ENCODE measurements at places on chromosomes 1 and 21. TPM values are rescaled to one million over a fixed set of nuclear protein-coding genes. Genes with fewer than 3 reads are reported as not detected.

DNA sequence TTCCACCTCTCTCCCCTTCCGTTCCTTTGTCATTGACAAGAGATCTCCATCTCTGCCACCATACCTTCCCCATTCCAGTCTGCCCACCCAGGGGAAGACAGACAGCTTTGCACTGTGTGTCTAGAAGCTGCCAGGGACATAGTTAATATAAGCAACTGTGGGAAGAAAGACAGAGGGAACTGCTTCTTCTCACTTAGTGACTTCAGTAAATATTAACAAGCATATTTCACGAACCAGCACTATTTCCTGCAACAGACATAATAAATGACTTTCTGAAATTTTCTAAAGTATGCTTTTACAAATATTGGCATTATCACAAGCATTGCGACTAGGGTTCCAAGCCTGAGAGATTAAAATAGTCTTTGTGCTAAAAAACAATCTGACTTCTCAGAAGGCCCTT lies 43.2 kb upstream of the SLC6A9 start:
- no peak for DNase-seq
- no peaks in the 10 kb centered on the region for H3K36me3 ChIP-seq
- no peak overlapping the region for H3K27ac ChIP-seq

GRCh38 chr1:112464501-112464900 lies 44.3 kb upstream of the WNT2B start:
- no peaks in the 10 kb centered on the region for H3K4me1 ChIP-seq
- no peak for DNase-seq
- no peaks in the 10 kb centered on the region for H3K36me3 ChIP-seq

The PYGO2 gene
- total RNA-seq: 35.3 TPM

The CDC14A gene
- total RNA-seq: 27.9 TPM

DNA sequence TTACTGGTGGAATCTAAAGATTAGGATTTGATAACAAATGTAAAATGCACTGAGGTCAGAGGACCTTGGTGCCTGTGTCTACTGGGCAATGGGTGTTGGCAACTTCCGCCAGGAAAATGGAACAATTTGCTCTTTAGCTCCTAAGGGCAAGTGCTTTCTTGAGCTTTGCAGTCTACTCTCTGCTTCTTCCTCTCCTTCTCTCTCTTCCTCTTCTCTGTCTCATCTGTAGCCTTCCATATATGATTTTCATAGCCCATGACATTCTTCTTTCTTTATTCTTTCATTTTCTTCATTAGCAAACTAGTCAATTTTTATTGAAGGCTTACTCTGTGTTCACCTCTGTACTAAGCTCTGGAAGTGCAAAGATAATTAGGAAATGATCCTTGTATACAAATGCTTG lies 35.5 kb downstream of the OVGP1 start:
- no peak overlapping the region for H3K27ac ChIP-seq
- no peak overlapping the region for H3K4me3 ChIP-seq
- DNase-seq: no peak
- no peaks in the 10 kb centered on the region for H3K27me3 ChIP-seq
- H3K4me1 ChIP-seq: no peaks in the 10 kb centered on the region

GRCh38 chr1:152053375-152053774 lies 16.6 kb upstream of the S100A11 start:
- no peaks in the 10 kb centered on the region for H3K36me3 ChIP-seq
- H3K4me3 ChIP-seq: no peak overlapping the region
- no peak overlapping the region for H3K27ac ChIP-seq
- no peak for DNase-seq
- peaks cover 3% of the 10 kb centered on the region for H3K27me3 ChIP-seq
- H3K4me1 ChIP-seq: peaks cover 6% of the 10 kb centered on the region

DNA sequence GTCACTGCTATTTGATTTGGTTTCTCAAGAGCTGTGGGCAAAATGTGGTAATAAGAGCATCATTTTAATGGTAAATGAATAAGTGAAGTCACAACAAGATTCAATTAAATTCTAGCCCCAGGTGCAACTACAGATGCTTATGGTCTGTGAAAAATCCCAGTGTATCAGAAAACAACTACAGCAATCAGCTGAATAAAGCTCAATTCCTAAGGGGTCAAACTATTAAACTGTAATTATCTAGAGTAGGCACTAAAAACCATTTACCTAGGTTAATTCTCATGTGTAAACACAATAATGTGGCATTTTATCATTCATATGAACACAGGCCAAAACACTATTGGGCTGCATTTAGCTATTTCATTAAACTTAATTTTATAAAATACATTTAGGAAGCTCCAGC lies 9.6 kb downstream of the TARBP1 start:
- H3K36me3 ChIP-seq: peaks cover 12% of the 10 kb centered on the region
- no peak overlapping the region for H3K27ac ChIP-seq
- no peaks in the 10 kb centered on the region for H3K27me3 ChIP-seq
- H3K4me3 ChIP-seq: no peak overlapping the region
- DNase-seq: no peak

The C4BPA gene
- total RNA-seq: not detected

GRCh38 chr1:72442262-72442661 lies 159.9 kb upstream of the NEGR1 start:
- DNase-seq: no peak
- no peaks in the 10 kb centered on the region for H3K4me1 ChIP-seq
- H3K27ac ChIP-seq: no peak overlapping the region
- H3K4me3 ChIP-seq: no peak overlapping the region
- no peaks in the 10 kb centered on the region for H3K27me3 ChIP-seq
- H3K36me3 ChIP-seq: no peaks in the 10 kb centered on the region

DNA sequence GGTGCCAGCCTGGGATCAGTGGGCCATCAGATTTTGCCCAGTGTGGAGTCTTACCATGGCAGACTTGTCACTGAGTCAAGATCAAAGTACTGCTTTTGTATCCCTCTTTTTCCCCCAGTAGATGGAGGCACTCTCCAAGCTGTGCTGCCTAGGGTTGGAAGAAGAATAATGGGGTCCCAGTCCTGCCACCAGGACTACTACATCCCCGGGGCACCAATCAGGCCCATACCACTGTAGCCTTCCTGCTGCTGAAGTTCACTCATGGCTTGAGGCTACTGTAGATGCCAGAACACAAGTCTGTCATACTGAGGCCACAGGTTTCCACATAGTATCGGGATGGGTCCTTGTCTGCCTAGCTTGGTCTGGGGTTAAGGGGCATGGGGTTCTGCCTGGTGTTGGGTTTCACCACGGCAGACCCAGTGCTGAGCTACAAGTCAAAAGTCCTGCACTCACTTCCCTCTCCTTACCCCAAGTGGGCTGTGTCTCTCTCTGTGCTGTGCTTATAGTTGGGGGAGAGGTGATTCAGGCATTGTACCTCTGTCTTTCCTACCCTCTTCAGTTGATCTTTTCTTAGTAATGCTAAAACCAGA lies 53.4 kb downstream of the PKN2 start:
- H3K4me1 ChIP-seq: no peaks in the 10 kb centered on the region
- no peaks in the 10 kb centered on the region for H3K36me3 ChIP-seq
- no peak overlapping the region for H3K4me3 ChIP-seq

The TNFRSF9 gene
- 273 TPM for total RNA-seq

The AVPR1B gene
- not detected for total RNA-seq

DNA sequence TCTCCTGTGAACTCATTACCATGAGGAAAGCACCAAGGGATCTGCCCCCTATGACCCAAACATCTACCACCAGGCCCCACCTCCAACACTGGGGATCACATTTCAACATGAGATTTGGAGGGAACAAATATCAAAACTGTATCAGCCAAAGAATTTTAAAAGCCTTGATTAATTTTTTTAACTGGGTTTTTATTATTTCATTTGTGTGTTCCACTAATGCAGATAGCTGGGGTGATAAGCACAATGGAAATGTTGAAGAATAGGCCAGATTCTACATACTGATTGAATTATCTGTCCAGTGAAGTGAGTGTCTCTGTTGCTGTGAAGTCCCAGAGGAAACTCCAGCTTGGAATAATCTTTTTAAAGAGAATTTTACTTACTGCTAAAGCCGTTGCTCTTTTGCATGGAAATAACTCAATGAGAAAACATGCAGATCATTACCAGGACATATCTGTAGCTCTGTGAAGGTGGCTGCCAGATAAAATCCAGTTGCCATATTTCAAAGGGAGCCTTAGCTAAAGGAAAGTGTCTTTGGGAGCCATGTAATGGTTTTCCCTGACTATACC lies 44.4 kb upstream of the DHCR24 start:
- DNase-seq: no peak
- H3K27me3 ChIP-seq: no peaks in the 10 kb centered on the region
- H3K36me3 ChIP-seq: no peaks in the 10 kb centered on the region
- no peak overlapping the region for H3K27ac ChIP-seq

The SPRR2F gene
- not detected for total RNA-seq

DNA sequence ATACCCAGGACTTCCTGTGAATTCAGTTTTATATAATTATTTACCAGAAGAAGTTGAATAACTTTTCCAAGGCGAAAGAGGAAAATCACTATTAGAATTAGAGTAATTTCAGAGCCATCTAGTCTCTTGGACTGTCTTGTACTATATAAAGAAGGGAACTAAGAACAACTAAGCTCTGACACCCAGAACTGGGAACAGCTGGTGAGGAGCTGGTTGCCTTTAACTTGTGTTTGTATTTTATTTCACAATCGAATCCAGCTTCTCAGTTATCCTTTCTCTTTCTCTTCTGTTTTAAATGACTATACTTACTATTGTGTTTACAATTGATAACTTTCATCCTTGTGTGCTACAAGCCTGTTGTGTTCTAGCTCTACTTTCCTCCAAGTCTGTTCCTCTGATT lies 8.4 kb downstream of the SNX27 start:
- H3K36me3 ChIP-seq: no peaks in the 10 kb centered on the region
- no peak overlapping the region for H3K4me3 ChIP-seq
- peaks cover 7% of the 10 kb centered on the region for H3K4me1 ChIP-seq
- no peak overlapping the region for H3K27ac ChIP-seq

GRCh38 chr1:208438112-208438699 lies 194.0 kb upstream of the PLXNA2 start:
- no peaks in the 10 kb centered on the region for H3K4me1 ChIP-seq
- H3K27me3 ChIP-seq: no peaks in the 10 kb centered on the region
- H3K27ac ChIP-seq: no peak overlapping the region
- H3K36me3 ChIP-seq: no peaks in the 10 kb centered on the region
- no peak overlapping the region for H3K4me3 ChIP-seq

DNA sequence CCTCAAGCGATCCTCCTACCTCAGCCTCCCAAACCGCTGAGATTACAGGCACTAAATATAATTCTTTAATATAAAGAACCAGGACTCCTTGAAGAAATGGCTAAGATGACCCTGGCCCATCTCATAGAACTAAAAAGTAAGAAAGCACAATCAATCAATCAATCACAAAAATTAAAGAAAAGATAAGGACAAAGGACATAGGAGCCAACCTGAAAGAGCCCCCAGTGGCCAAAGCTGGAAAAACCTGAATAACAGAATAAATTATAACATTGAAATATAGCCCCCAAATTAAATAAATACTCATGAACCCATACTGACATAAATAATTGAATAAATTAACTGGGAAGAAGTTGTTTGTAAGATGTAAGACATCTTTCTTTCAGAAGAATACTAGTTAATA lies 8.9 kb downstream of the NUP210L start:
- no peak overlapping the region for H3K27ac ChIP-seq
- no peaks in the 10 kb centered on the region for H3K27me3 ChIP-seq
- H3K36me3 ChIP-seq: no peaks in the 10 kb centered on the region
- H3K4me1 ChIP-seq: no peaks in the 10 kb centered on the region

DNA sequence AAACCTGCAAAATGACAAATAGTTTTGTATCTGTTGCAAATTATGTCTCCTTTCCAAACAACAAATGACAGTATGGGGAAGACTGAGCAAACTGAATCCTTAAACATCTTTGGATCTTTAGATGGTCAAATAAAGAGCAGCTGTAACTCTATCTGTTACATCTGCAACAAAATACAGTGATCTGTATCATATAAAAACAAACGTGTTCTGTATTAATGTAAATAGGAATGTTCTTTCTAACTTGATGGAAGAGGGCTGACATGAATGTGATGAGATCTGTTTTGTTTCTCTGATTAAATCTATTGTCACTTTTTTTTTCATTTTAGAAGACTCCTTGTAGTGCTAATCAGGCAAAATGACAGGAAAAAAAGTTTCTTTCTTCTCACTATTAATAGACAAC lies 159.5 kb downstream of the GPATCH2 start:
- H3K27ac ChIP-seq: no peak overlapping the region
- no peak overlapping the region for H3K4me3 ChIP-seq
- H3K4me1 ChIP-seq: no peaks in the 10 kb centered on the region
- DNase-seq: no peak

DNA sequence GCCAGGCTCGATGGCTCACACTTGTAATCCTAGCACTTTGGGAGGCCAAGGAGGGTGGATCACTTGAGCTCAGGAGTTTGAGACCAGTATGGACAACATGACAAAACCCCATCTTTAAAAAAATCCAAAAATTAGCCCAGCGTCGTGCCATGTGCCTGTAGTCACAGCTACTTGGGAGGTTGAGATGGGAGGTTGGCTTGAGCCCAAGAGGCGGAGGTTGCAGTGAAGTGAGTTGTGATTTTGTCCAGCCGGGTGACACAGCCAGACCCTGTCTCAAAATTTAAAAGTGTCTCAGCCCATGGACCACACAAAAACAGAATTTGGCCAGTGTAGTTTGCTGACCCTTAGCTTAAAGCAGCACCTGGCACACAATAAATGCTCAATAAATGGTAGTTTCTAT lies 11.3 kb upstream of the TACSTD2 start:
- H3K27me3 ChIP-seq: no peaks in the 10 kb centered on the region
- no peak for DNase-seq
- no peaks in the 10 kb centered on the region for H3K36me3 ChIP-seq
- H3K27ac ChIP-seq: no peak overlapping the region
- H3K4me1 ChIP-seq: no peaks in the 10 kb centered on the region

The IGFN1 gene
- not detected for total RNA-seq

- no peaks in the 10 kb centered on the region for H3K36me3 ChIP-seq
- peaks cover 5% of the 10 kb centered on the region for H3K27me3 ChIP-seq
Observed at GRCh38 chr1:57616921-57617320, 193.1 kb upstream of the DAB1 start.

The TSSK3 gene
- total RNA-seq: 1.1 TPM

DNA sequence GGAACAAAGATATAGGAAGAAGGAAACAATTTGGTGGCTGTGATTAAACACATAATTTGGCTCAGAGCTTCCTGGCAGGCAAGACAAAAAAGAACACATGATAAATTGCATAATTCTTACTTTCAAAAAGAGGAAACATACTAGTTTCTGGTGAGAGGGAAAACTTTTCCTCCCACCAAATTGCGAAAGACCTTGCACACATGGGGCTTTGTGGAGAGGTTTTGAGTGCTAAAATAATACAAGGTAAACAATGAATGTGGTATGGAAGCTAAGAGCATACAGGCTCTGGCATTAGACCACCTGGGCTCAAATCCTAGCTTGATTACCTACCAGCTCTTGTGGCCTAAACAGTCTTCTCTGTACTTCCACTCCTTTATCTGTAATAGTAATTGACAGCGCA lies 140.2 kb upstream of the HOOK1 start:
- H3K4me1 ChIP-seq: no peaks in the 10 kb centered on the region
- no peaks in the 10 kb centered on the region for H3K27me3 ChIP-seq
- H3K36me3 ChIP-seq: no peaks in the 10 kb centered on the region
- H3K4me3 ChIP-seq: no peak overlapping the region
- no peak for DNase-seq
- H3K27ac ChIP-seq: no peak overlapping the region

All from CD8-positive, alpha-beta memory T cell (primary cell).